ENCODE measurements at places on chromosomes 4 and X.

DNA sequence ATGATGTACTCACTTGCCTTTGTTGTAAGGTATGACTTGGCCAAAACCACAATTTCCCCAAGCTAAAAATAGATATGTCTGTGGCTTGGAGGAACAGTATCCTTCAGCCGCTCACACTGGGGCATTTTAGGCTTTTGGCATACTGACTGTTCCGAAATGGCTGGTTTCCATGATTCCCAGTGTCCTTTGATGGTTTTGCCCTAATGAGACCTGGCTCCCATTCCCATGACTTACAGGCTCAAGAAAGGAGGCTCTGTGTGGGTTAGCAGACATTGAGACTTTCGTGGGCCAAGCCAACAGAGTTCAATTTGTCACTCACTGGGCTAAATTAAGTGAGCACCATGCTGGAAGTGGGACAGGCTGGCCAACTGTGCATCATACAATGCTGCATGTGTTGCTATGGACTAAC is 150.6 kb downstream of the CEP135 start:
- no peak for DNase-seq

DNA sequence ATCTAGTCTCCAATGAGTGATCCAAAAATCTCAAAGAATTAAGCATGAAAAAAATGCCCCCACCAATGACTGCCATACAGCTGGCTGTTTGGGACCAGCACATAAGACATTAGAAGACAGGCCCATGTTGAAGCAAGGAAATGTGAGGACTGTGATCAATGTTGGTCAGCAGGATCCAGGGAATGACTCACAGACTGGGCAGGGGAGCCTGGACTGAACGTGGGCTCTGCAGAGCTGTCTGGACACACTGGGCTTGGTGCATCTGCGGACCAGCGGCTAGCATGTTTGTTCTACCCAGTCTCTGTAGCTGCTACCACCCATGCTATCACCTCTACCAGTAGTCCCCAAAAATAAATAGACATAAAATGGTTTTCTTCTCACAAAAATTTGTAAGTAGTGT is 108.6 kb downstream of the PALLD start:
- DNase-seq = no peak

- no peak for DNase-seq
Observed at GRCh38 chrX:116236666-116237065, 66.1 kb downstream of the AGTR2 start.

DNA sequence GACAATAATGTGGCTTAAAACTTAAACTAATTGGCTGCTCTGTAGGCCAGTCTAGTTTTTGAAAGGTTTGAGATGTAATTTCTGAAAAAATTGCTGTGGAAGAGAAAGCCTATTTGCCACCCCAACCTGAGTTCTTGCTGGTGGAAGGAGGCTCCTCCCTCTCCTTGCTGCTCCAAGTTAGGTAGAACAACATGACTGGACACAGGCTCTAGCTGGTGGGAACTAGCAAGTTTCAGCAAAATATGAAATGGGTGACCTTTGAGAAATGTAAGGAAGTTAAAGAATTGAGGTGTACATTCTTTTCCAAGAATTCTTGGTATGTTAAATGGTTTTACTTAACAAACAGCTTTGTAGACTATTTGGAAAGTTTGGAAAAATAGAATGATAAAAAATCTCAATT is 8.0 kb downstream of the RPL34 start:
- DNase-seq = no peak

All from A673 (cell line).